ENCODE measurements at places on chromosomes 2 and 18.

DNA sequence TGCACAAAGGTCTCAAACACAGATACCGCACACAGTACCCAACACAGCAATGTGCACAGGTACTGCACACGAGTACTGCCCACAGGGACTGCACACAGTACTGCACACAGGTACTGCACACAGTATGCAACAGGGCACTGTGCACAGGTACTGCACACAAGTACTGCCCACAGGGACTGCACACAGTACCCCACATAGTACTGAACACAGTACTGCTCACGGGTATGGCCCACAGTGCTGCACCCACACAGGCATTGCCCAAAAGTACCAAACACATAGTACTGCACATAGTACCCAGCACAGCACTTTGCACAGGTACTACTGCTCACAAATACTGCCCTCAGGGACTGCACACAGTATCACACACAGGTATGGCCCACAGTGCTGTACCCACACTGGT lies 73.1 kb downstream of the ZNF236 start:
- no peak for DNase-seq

DNA sequence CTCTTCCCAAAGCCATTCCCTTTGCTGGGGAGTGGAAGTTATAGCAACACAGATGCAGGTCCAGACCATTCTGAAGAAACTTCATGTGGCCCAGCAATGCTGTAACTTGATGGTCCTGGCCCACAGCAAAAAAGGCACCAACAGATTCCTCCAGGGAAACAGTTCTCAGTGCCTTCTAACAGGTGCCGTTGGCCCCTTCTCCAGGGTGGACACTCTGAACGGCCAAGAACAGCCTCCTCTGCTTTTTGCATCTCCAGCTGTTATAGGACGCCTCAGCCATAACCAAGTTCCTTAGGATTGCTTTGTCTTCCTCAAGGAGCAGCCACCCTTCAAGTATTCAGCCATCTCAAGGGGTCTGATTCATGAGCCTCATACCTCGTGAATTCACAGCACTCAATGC lies 38.0 kb downstream of the MARCO start:
- DNase-seq, result no peak

DNA sequence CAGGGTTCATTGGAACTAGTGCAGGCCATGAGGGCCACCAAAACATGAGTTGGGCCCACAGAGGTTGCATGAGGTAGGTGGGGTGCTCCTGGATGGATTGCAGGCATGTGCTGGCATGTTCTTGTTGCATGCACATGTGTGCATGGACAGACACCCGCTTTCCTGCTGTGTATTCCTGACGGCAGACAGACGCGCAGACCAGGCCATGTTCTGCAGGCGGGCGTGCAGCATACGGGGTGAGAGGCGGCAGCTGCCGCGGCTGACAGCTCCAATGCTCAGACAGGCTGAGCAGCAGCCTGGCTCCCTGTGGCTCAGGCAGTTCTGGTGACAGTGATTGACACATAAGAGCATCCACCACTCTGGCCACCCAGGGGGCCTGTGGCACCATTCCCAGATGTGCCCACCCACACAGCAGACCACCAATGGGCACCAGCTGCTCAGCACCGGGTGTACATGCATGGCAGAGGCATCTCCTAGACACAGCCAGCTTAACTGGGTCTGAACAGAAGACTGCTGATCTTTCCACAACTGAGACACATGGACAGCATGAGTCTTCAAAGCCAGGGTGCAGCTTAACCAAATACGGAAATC lies 21.2 kb downstream of the HS1BP3 start:
- DNase-seq, result no peak

DNA sequence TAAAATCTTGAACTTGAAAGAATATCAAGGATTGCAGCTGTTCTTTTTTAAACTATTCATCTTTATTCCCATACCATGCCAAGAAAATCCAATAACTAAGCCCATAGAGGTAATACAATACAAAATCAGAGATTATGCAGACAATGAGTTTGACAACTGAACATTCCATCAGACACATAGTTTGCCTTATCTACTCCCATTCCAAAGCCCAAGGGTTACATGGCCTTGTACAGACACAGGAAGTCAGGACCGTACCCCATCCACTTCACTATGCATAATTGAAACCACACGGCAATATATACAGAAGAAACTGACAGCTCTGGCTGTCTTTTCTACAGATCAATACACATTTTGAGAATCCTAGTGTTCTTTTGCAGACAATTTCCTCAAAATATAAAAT lies 181.3 kb downstream of the TMX3 start:
- no peak for DNase-seq
